IMR-90 (cell line): ENCODE measurements at places on chromosomes 5 and 9. TPM values are rescaled to one million over a fixed set of nuclear protein-coding genes. Genes with fewer than 3 reads are reported as not detected.

GRCh38 chr5:138663009-138663408 is 87.8 kb upstream of the HSPA9 start:
- no peak overlapping the region for H3K4me3 ChIP-seq
- no peaks in the 10 kb centered on the region for H3K4me1 ChIP-seq
- H3K27ac ChIP-seq = no peak overlapping the region
- no peaks in the 10 kb centered on the region for H3K36me3 ChIP-seq

GRCh38 chr9:98453589-98454311 is 198.3 kb upstream of the TBC1D2 start:
- peaks cover 5% of the 10 kb centered on the region for H3K4me1 ChIP-seq
- H3K27ac ChIP-seq = no peak overlapping the region
- peak; percentile 50 for DNase-seq
- no peak overlapping the region for H3K4me3 ChIP-seq
- H3K27me3 ChIP-seq = no peaks in the 10 kb centered on the region; the same call in 1 of the 2 replicates

The OMD gene
- total RNA-seq = not detected in 2 replicates

DNA sequence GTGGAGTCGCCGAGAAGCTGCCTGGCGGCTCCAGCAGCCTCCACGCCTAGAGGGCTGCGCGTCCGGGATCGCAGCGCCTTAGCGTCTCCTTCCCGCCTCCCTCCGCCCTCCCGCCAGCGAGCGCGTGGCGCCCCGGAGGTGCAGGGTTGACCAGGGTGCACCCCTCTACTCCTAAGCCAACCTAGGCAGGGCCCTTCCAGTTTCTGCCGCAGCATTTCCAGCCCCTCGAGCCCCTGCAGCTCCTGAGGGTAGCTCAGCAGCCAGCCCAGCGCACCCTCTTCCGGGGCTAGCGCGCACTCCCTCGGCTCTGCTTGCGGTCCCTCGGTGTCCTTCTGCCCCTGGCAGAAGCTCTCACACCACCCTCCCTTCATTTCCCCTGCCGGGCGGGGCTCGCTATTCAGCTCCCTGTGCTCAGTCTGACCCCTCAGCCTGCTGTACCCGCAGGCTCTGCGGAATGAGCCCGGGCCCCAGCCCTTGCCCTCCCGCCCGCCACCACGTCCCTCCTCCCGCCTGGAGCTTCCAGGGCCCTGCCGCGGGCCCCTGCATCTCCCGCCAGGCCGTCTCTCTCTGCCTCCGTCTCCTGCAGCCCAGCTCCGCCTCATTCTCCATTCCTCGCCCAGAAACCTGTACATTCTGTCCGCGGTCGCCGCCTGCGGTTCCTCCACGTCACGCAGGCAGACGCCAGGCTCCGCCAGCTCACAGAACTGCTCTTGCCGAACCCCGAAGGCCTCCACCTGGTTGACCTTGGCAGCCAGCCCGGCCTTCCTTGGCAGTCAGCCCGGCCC is 61.8 kb downstream of the SPATA31C2 start:
- H3K36me3 ChIP-seq = no peaks in the 10 kb centered on the region
- H3K27ac ChIP-seq = peak overlapping the region; percentile 3; the same call in 1 of the 2 replicates
- H3K27me3 ChIP-seq = peaks cover 5% of the 10 kb centered on the region
- peak; percentile 55 for DNase-seq

GRCh38 chr9:79236466-79236865 is 335.3 kb upstream of the TLE4 start:
- no peak overlapping the region for H3K4me3 ChIP-seq
- no peaks in the 10 kb centered on the region for H3K27me3 ChIP-seq
- H3K4me1 ChIP-seq = no peaks in the 10 kb centered on the region
- DNase-seq = peak; percentile 15

The LPAR1 gene
- total RNA-seq = 260 and 315 TPM in 2 replicates

DNA sequence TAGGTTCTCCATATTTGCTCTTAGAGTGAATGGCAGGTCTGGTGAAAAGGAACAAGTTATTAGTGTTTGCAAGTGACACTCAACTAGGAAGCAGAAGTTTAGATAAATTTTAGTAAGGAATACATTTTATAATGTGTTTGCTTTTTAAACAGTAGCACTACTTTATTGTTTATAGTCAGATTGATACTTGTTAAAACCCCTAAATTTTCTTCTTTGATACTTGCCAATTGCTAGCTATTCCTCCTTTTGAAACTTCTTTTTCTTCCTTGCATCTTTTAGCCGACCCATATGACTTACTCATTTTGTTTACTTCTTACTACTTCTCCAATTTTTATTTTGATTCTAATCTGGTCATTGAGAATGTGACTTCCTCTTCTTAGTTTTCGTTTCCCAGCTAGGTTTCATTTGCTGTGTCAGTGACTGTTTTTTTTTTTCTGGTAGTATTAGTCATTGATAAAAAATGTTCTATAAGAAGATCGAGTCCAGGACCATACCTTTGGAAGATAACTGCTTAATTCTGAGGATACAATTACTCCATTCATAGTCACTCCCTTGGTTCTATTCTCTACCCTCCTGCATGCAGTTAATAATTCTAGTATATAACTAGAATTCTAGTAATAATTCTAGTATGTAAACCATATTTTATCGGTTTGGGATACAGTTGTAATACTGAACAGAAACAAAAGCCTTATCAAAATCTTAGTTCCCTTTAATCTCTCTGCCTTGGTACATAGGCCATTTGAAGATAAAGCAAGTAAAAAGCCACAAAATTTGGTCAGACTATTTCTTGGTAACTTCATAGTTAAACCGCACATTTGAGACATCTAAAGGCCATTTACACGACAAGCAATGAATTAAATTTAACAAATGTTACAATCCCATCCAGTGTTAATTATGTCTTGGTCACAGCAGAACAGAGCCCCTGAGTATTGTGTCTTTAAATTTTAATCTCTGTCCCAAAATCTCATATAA is 2.8 kb upstream of the RICTOR start:
- H3K4me1 ChIP-seq = no peaks in the 10 kb centered on the region
- H3K27me3 ChIP-seq = no peaks in the 10 kb centered on the region
- H3K36me3 ChIP-seq = no peaks in the 10 kb centered on the region
- peak; percentile 56 for DNase-seq

GRCh38 chr5:137264573-137264972 is 234.6 kb downstream of the SPOCK1 start:
- H3K27me3 ChIP-seq = no peaks in the 10 kb centered on the region
- H3K4me3 ChIP-seq = no peak overlapping the region
- H3K4me1 ChIP-seq = no peaks in the 10 kb centered on the region; the same call in 1 of the 2 replicates
- H3K36me3 ChIP-seq = no peaks in the 10 kb centered on the region
- no peak overlapping the region for H3K27ac ChIP-seq

DNA sequence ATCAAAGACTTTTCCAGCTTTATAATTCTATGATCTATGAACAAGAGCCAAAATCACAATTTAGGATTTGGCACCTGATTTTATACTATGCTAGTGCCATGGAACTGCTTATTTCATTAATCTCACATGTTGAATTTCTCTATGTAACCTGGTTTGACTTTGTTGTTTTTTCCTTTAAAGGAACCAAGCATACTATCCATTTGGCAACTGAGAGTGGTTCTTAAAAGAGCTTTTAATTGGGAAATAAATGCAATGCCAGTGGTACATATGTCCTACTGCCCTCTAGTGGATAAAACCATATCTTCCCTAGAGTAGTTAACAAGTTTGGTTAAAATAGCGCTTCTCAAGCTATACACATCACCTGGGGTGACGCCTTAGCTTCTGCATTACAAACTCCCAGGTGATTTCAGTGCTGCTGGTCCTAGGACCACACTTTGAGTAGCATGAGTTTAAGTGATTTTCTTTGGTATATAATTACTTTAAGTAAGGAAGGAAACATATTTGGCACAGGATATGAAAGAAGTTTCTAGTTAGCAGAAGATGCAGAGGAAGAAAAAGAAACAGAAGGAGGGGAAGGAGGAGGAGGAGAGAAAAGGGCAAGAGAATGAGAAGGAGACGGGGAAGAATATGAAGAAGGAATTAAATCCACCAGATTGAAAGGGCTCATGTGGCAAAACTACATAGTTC is 56.8 kb downstream of the FGF10 start:
- no peaks in the 10 kb centered on the region for H3K36me3 ChIP-seq
- H3K4me3 ChIP-seq = no peak overlapping the region
- no peaks in the 10 kb centered on the region for H3K4me1 ChIP-seq
- peak; percentile 52 for DNase-seq
- H3K27ac ChIP-seq = no peak overlapping the region

GRCh38 chr5:34503379-34504253 is 152.5 kb upstream of the RAI14 start:
- DNase-seq = no peak
- H3K27me3 ChIP-seq = no peaks in the 10 kb centered on the region
- no peak overlapping the region for H3K27ac ChIP-seq
- H3K4me1 ChIP-seq = peaks cover 15% of the 10 kb centered on the region
- H3K4me3 ChIP-seq = no peak overlapping the region
